ENCODE measurements at places on chromosomes 12 and 14.

DNA sequence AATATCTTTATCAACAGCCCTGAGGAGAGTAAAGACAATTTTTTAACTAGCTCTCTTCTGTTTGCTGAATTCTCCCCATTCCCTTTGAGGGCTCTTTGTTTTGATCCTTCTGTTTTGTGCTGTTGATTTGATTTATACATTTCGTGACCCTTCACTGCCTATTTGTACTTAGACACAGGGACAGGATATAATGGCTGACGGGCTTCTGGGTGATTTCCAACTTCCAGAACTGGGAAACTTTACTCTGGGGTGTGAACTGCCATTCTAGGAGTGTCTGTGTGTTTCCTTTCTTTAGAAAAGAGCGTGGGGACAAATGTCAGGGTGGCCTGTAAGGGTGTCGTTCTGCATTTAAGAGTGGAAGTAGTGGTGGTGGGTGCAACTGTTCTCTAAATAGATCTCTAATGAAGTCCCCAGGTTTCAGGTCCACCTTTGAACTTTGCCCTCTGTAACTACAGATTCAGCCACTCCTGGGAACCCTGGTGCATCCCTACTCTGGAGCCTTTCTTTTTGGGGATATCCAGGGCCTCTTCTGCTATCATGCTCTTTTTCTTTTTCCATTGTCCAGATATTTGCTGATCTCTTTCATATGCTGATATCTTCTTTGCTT, 22.3 kb upstream of the SSPN start:
- no peak for DNase-seq

GRCh38 chr14:98133806-98134205, 1138.2 kb downstream of the BCL11B start:
- no peak for DNase-seq

DNA sequence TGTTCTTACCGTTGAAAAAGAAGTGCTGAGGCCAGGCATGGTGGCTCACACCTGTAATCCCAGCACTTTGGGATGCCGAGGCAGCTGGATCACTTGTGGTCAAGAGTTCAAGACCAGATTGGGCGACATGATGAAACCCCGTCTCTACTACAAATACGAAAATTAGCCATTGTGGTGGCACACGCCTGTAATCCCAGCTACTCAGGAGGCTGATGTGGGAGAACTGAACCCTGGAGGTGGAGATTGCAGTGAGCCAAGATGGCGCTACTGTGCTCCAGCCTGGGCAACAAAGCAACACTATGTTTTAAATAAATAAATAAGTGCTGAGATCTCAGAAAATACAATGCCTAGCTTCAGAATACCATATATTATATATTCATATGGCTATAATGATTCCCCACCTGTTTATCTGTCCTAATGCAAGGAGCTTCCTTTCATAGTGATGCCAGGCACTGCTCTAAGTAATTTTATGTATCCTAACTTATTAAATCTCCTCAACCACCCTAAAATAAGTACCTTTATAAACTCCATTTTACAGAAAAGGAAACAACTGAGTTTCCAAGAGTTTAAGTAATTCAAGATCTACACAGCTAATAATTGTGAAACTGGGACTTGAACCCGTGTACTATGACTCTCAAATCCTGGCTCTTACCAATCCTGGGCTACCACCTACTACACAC, 7.3 kb downstream of the PHLDA1 start:
- no peak for DNase-seq

DNA sequence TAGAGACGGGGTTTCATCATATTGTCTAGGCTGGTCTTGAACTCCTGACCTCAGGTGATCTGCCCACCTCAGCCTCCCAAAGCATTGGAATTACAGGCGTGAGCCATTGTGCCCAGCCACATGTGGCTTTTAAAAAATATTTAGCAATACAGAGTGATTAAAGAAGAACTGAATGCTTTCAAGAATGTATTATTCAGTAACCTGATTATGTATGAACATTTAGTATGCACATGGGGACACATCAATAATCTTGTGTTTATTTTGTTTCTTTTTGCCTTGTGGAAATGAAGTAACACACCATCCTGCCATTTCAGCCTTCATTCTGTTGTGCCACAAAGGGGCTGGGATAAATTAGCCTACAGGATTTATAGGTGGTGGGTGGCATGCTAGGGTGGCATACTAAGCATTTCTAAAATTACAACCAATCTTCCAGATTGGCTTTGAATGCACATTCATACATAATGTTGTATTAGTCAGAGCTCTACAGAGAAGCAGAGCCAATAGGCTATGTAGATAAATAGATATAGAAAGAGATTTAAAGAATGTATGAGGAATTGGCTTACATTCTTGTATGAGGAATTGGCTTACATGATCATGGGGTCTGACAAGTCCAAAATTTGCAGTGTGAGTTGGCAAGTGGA, 25.5 kb upstream of the TXNRD1 start:
- no peak for DNase-seq

- DNase-seq: no peak
Measured at GRCh38 chr12:121575952-121576625, 4.7 kb downstream of the KDM2B start.

DNA sequence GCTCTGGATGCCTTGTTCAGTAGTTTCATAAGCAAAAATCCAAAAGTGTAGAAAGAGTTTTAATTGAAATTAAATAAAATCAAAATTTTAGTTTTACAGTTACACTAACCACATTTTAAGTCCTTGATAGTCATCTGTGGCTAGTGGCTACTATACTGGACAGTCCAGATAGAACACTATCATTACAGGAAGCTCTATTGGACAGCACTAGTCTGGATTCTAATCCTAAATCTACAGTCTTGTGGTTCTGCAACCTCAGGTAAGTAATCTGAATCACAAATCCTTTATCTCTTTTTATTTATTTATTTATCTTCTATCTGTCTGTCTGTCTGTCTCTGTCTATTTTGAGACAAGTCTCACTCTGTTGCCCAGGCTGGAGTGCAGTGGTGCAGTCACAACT, 18.0 kb downstream of the RAP1B start:
- DNase-seq: no peak

- no peak for DNase-seq
Measured at GRCh38 chr14:69135133-69135532, 17.8 kb downstream of the DCAF5 start.

DNA sequence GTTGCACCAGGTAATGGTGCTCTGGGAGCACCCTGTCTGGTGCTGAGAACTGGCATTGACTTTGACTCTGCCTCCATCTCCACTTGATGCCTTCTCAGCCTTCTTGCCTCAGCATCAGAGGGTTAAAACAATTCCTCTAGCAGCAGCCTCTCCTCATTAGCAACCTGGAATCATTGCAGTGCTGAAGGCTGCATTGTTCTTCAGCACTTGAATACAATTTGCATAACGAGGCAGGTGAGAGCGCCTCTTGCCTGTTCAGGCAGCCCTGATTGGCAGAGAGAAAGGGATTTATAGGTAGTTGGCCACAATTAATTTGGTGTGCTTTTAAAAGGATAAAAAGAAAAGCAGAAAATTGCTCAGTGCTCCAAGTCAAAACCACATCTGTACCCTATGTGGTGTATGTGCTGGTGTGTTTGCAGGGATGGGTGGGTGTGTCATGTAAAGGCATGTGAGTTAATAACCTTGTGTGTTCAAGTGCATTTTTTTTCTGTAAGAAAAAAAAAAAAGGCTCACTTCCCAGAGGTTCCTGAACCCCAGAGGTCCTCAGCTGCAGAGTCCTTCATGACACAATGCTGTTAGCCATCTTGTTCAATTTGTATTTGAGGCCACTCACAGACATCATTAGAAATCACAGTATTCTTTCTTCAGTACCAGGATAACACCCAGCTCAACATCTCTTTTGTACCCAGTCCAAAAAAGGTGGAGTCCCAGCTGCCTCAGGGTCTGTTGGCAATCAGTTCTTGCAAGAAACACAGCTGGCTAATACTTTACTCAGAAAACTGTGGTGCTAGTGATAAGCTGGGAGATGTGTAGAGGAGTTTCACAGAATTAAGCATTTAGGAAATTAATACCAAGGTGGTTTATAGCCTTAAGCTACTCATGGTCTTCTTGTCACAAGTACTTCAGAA, 385.6 kb downstream of the GRIN2B start:
- DNase-seq: no peak

- DNase-seq: no peak
Measured at GRCh38 chr12:40153432-40153831, 47.6 kb upstream of the SLC2A13 start.

GRCh38 chr14:66746316-66747006, 238.5 kb downstream of the GPHN start:
- DNase-seq: peak; percentile 28

DNA sequence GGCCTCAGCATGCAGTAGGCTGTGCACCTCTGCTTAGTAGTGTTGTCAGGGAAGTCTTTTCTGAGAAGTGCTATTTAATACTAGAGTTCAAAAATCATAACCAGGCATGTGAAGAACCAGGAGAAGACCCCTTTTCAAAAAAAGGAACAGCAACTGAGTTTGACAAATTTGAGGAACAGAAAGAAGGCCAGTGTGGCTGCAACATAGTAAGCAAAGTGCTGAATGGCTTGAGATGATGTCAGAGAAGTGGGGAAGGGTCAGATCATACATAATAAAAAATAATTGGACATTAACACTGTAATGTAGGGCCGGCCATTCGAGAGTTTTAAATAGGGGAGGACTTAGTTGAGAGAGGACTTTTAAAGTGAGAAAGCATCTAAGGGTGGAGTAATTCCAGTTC, 11.1 kb upstream of the CNTN1 start:
- DNase-seq: no peak

All from activated CD4-positive, alpha-beta T cell treated with anti-CD3 and anti-CD28 coated beads, Interleukin-2, Interleukin-6, amounts not matched to agents 100 ng/mL and 50 ng/mL, durations not matched to agents 16 hours and 8 hours (primary cell).